ENCODE measurements at places on chromosomes 11 and 22.

GRCh38 chr22:37953062-37953436 is 352 bp downstream of the C22orf23 start:
- DNase-seq = no peak

DNA sequence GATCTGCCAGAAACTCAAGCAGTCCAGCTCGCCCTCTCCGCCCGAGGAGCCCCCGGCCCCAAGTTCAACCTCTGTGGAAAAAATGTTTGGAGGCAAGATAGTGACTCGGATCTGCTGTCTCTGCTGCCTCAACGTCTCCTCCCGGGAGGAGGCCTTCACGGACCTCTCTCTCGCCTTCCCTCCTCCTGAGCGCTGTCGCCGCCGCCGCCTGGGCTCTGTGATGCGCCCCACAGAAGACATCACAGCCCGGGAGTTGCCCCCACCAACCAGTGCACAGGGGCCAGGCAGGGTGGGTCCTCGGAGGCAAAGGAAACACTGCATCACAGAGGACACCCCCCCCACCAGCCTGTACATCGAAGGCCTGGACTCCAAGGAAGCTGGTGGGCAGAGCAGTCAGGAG is 20.8 kb downstream of the USP35 start:
- DNase-seq = no peak

GRCh38 chr11:61927501-61927900 is 10.1 kb upstream of the RAB3IL1 start:
- no peak for DNase-seq

GRCh38 chr11:13427440-13427839 is 35.6 kb downstream of the BTBD10 start:
- no peak for DNase-seq

GRCh38 chr22:37912171-37912570 is 6.1 kb downstream of the MICALL1 start:
- no peak for DNase-seq

DNA sequence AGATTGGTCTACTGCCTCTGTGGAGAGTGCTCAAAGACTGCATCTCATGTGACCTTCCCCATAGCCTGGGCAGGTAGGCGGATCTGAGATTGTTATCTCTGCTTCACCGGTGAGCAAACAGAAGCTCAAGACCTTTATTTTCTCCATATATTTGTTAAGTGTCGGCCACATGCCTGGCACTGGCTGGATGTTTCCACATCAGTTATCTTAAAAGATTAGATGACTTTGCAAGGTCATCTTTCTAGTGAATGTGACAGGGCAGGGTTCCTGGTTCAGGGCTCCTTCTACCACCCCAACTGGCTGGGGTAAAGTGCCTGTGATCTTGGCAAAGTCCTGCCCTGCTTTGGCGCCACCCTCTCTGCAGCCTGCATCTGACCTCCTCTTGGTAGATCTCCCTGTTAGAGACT is 125.0 kb downstream of the CCDC81 start:
- no peak for DNase-seq

DNA sequence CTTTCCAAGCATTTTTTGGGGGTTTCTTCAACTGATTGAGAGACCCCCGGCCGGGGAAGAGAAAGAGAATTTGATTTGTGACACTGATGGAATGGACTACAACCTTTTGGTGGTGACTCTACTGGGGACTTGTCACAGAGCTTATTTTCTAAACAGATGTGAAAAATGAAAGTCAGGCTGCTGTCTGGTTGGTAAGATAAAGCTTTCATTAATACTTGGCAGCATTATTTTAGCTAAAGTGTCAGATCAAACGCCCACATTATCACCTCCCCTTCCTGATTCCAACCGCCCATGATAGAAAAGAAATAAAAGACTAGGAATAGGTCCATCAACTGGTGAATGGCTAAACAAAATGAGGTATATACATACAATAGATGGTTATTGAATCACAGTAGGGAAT is 45.6 kb upstream of the EHF start:
- no peak for DNase-seq

DNA sequence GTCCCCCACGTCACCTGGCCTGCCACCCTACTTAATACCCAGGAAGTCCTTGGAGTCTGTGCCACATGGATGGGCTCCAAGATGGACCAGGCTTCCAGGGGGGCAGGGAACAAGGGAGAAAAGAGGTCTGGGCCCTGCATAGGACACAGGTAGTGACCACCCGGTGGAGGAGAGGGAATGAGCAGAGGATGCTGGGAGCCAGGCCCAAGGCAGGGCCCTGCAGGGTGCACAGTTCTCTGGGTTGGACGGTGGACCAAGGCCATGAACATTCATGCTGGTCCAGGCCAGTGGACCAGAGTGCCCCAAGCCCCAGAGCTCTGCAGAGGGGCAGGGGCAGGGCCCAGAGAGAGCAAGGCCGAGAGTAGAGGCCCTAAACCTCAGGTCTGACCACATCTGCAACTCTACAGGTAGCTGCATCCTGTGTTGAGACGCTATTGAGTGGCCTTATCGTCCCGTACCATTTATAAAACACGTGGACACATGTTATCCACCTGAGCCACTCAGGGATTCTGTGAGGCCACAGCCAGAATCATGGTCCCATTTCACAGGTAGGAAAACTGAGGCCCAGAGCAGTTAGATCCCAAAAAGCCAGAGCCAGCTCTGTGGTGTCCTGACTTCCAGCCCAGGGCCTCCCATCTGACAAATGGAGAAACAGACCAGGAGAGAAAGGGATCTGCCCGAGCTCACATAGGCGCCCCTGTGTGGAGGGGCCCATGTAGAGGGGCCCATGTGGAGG is 46.4 kb downstream of the IGLL5 start:
- DNase-seq = no peak

DNA sequence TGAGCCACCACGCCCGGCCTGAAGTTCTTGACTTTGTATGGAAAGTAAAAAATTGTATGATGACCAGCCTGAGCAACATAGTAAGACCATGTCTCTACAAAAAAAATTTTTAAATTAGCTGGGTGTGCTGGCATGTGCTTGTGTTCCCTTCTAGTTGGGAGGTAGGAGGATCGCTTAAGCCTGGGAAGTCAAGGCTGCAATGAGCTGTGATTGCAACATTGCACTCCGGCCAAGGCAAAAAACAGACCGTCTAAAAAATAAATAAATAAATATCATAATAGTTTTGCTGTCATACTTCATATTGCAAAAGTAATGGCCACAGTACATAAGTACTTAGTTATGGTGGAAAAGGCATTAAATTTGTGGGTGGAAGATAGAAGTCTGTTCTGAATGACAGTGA is 3.4 kb downstream of the AGBL2 start:
- no peak for DNase-seq

DNA sequence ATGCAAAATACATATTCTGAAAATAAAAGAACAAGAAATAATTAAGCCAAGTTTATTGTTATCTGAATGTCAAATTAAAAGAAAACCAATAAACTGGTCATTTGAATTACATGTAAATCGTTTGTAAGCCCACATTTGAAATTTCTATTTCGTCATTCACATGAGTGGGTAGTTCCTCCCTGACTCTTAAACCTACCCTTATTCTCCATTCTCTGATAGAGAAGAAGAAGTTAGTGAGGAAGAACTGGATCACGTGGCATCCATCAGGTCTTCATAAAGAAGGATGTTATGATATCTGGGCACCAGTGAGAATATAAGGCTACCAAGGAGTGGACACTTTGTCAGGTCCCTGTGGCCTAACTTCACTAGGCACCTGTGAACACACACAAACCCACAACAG is 328.1 kb downstream of the OPCML start:
- no peak for DNase-seq

GRCh38 chr11:5279471-5280090 is 9.8 kb upstream of the HBE1 start:
- DNase-seq = no peak

GRCh38 chr11:80365076-80365725 is 924.4 kb upstream of the TENM4 start:
- DNase-seq = no peak

DNA sequence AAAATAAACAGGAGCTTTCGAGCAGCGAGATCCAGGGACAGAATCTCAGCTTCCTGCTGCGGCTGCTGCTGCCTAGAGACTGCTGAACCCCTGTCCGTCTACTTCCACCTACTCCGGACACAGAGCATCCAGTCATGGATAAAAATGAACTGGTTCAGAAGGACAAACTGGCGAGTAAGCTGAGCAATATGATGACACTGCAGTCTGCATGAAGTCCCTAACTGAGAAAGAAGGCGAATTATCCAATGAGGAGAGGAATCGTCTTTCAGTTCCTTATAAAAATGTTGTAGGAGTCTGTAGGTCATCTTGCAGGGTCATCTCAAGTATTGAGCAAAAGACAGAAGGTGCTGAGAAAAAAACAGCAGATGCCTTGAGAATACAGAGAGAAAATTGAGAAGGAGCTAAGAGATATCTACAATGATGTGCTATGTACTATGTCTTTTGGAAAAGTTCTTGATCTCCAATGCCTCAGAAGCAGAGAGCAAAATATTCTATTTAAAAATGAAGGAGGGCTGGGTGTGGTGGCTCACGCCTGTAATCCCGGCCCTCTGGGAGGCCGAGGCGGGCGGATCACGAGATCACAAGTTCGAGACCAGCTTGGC is 11.1 kb upstream of the MS4A2 start:
- DNase-seq = no peak

GRCh38 chr11:1639666-1640065 is 10.1 kb downstream of the KRTAP5-5 start:
- no peak for DNase-seq

GRCh38 chr11:35237860-35238715 is 99.1 kb downstream of the CD44 start:
- DNase-seq = no peak

- DNase-seq = no peak
These were observed 139.3 kb downstream of the FBXO7 start for GRCh38 chr22:32613773-32614392.

- DNase-seq = no peak
These were observed 53.2 kb upstream of the AMPD3 start for GRCh38 chr11:10401696-10402392.

DNA sequence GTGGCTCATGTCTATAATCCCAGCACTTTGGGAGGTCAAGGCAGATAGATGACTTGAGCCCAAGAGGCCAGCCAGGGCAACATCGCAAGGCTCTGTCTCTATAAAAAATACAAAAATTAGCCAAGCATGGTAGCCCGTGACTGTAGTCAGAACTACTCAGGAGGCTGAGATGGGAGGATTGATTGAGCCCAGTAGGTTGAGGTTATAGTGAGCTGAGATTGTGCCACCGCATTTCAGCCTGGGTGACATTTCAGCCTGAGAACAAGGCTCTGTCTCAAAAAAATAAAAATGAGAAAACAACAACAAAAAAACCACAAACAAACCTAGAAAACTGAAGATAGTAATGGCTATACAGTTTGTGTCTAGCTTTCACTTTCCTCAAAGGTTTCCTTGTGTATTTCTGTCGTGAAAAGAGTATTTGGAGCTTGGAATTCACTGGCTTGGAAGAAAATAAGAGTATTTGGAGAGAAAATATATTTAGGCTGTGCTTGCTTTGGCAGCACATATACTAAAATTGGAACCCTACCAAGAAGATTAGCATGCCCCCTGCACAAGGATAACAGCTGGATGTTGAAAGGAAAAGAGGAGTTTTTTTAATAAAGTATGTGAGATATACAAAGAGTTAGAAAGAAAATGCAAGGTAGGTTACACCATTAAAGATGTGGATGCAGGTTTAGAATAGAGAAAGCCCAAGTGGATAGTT is 3.9 kb upstream of the BIRC3 start:
- no peak for DNase-seq

DNA sequence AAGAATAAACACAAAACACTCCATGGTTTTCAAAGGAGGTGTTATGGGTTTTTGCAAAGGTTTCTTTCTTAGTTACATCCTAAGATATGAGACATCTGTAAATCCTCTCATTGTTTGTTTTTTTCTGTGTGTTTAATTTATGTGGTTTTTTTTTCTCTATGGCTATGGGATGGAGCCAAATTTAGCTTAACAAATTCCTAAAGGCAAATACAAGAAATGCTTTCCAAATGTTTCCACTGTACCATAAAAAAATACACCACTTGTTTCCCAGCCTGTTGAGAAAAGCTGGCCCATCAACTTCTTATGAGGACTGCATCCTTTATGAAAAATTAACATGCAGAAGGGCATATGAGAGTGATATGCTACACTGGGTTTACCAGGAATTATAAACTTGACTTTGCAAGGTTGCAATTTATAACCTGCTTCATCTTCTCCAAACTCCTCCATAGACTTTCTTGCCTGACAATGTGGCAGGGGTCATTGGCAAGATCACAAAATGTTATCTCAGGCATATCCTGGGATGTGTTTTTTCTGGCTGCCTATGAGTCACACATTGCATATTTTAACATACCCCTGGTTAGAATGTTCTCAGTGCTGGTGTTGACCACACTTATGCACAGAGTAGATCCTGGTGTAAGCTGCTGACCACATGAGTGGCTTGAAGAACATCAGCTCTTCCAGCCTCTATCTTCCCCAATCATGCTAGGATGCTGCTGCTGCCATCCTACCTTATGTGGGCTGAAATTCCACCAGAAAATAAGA is 137.6 kb upstream of the TTC12 start:
- DNase-seq = no peak

- DNase-seq = no peak
These were observed 75.2 kb upstream of the GNAZ start for GRCh38 chr22:22995166-22995565.

DNA sequence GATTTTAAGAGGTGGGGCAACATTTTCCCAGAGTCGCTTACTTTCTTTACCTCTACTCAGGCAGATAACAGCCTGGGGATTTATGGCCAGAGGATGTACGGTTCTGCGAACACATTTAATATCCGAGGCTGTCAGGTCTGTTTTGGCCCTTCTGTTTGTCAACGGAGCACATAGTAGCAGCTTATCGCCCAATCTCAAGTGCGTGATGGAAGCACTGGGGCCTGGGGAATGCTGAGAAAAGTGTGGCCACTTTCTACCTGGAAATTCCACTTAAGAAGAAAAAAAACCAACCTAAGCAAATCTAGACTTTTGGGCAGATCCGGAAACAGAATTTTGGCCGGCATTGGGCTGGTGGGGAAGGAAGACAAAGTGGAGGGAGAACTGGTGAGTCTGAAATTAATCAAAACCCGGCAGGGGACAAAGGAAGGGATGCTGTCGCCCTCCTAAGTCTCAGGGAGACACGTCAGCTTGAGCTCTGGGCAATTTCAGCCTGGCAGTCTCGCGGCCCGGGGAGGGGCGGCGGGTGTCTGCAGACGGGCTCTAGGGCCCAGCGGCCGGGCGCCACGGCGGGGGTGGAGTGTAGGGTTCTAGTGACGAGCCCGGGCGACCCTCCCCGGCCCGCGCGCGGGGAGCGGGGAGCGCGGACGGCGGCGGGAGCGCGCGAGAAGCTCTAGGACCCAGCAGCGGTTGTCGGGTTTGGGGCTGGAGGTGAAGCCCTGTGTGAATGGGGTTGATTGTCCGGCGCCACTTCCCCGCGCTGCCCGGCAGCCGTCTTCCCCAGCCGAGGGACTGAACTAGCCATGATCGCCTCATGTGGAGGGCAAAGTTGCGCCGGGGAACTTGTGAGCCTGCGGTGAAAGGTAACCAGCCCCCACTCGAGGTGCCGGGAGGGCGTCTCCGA is at the start of gene AMOTL1:
TSS of gene AMOTL1 (plus strand) at position 656 of the 901 bp plus-strand sequence. CDS start at position 812, 156 bp downstream.
- DNase-seq = peak; percentile 3

DNA sequence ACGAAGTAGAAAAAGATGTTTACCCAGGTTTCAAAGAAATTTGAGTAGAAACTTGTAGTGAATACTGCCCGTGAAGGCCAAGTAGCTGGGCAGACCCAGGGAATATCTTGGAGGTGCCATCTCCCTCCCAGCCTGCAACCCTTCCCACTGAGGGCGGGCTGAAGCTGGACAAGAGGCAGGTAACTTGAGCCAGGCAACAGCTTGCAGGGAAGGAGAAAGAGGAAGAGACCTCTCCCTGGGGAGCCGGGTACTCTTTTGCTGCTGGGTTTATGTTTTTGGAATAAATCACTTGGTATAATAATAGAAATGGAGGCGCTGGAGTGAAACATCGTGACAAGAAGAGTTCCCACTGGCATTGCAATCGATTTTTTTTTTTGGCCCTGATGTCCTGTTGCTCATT is 49.4 kb upstream of the JAM3 start:
- DNase-seq = no peak
